Cerebellar nuclear complex (tissue), 1 donor: ENCODE measurements at places on chromosomes 12 and 14.

DNA sequence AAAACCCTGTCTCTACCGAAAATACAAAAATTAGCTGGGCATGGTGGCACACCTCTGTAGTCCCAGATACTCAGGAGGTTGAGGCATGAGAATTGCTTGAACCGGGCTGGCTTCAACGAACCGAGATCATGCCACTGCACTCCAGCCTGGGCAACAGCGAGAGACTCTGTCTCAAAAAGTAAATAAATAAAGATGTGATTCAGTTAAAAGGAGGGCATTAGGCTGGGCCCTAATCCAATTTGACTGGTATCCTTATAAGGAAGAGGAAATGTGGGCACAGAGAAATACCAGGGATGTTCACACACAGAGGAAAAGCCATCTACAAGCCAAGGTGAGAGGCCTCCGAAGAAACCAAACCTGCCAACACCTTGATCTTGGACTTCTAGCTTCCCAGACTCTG lies 10.1 kb upstream of the DCAF4 start:
- DNase-seq = no peak

DNA sequence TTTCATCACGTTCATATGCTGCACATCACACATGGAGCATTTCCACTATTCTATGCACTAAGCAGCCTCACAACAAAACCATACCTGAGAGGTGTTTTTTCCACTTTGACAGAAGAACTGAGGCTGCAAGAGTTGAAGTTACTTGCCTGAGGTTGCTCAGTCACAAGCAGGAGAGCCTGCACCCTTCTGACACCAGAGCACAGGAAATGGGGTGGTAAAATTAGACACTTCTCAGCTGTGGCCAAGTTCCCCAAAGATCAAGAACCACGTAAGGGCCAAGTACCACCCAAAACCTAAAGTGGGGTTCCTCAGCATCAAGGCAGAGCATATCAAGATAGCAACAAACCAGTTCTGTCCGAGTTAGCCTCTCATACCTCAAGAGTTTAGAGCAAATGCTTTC lies 185.8 kb downstream of the CAPZA3 start:
- no peak for DNase-seq

- no peak for DNase-seq
Observed at GRCh38 chr14:59679872-59680271, 103.3 kb upstream of the CCDC175 start.

DNA sequence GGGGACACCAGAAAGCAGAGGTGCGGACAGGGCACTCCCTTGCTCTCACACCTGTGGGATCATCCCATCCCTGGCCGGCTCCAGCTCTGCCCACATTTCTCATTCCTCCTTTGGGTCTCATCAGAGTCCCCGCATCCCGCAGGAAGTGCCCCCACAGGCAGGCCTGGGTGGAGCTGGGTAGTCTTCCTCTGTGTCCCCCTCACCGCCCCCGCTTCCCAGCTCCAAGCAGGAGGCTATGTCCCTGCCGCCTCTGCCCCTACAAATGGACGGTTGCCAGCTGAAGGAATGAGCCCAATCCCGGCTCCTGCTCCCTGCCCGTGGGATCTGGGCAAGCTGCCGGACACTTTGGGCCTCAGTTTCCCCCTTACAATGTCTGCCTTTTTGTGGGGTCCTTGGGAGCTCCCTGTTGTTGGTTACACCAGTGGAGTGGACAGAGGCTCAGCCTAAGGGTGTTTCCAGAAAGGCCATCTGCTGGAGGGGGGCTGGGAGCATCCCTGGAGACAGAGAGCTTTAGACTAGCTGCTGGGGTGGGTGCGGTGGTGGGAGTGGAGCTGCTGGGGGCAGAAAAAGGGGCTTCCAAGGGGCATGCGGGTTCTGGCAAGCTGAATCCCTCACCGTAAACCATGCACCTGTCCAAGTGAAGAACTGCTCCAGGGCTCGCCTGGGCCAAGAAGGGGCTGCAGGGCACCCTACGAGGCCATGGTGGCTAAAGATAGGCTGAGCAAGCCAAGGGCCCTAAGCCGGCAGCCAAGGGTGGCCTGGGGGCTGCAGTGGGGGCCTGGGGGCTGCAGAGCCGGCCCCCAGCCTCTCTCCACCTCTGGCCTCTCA lies 7.9 kb upstream of the GPR132 start:
- no peak for DNase-seq

DNA sequence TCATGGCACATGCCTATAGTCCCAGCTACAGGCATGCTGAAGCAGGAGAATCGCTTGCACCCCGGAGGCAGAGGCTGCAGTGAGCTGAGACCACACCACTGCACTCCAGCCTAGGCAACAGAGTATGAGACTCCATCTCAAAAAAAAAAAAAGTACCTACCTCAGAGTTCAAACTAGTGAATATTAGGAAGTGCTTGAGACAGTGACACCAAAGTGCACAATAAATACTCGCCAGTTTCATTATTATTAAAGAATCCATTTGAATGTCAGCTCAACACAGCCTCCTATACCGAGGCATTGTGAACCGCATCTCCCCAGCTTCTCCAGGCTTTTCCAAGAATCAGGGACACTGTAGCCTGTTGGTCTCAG lies 5.0 kb downstream of the GAPDH start:
- DNase-seq = no peak

GRCh38 chr12:68364893-68365725 lies 32.9 kb upstream of the MDM1 start:
- no peak for DNase-seq

GRCh38 chr12:28497889-28498411 lies 307.7 kb downstream of the CCDC91 start:
- DNase-seq = no peak

- no peak for DNase-seq
Observed at GRCh38 chr12:107328442-107329133, 235.2 kb upstream of the CRY1 start.

DNA sequence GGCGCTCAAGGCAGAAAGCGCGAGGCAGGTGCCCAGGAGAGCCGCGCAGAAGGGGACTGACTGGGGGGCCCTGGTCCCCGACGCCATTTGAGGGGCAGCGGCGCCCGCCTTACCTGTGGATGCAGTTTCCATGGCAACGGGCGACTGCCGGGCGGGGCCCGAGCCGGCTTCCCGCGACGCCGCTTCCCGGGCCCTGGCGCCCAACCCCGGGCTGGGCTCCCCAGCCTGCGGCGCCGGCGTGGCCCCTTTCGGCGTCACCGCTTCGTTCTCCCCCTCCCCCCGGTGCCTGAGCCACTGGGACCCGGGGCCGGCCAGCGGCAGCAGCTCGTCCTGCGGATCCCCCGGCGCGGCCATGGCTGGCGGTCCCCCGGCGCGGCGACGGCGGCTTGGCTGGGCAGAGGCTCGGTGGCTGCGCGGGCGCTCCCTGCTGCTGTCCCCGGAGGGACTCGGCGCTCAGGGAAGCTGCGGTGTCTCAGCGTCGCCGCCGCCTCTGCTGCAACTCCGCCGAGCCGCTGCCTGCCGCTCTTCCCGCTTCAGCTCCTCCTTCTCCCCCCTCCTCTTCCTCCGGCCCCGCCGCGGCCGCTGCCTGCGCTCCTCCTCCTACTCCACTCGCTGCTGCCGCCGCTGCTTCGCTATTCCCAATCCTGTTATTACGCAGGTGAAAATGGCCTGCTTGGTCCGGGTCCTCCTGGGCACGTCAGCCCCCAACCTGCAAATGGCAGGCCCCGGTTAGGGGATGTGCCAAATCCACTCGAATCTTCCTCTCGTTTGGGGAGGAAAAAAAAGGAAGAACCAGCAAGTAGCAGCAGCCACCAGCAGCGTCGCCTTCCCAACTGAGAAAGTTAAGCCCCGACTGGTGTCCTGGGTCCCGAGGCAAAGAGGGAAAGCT lies at the start of gene RTN1:
RTN1 (minus strand) TSS at position 500 of the 889 bp plus-strand sequence; CDS start at position 354, 146 bp downstream.
- DNase-seq = peak; percentile 71

GRCh38 chr12:104643819-104644669 lies 187.3 kb downstream of the CHST11 start:
- DNase-seq = no peak

GRCh38 chr12:15918066-15918465 lies 6.9 kb downstream of the DERA start:
- no peak for DNase-seq
